Cardiac septum (tissue), 1 donor: ENCODE measurements at places on chromosomes 1 and 21.

- peak; percentile 94 for DNase-seq
Measured at GRCh38 chr1:226001963-226002666, 3.0 kb upstream of the SDE2 start.

DNA sequence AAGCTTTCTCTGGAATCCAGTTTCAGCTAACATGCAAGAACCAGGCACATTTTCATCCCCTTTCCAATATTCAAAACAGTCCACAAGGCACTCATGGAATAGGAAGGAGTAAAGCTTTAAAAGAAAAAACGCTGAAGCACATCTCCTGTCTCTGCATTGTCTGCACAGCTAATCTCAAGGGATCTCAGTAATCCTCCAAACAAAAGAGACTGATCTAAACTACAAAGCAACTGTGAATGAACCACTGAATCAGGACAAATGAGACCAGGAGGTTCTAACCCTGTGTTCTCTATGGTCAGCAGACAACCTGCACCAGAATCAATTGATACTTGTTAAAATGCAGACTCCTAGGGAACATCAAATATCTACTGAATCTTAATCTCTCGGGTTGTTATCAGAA lies 399.0 kb downstream of the HHAT start:
- no peak for DNase-seq

DNA sequence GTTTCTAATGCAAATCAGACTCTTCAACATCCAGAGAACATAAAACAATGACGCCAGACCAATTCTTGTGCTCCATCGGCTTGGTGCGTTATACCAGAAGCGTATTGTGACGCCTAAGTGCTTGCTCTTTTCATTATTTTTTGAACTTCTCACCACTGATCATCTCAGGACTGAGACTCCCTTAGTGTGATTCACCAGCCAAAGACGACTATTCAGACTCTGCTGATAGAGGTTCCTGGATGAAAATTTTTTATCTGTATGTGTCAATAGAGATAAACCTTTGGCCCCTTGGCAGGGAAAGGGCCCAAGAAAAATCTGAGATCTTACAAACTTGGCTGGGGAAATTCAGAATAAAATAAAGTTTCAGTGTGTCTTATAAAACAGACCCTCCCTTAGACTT lies 856 bp upstream of the GREM2 start:
- no peak for DNase-seq

GRCh38 chr1:22104865-22105437 lies 37.9 kb downstream of the WNT4 start:
- no peak for DNase-seq

- DNase-seq = peak; percentile 80
Measured at GRCh38 chr1:183180634-183181056, 5.4 kb upstream of the LAMC2 start.

- no peak for DNase-seq
Measured at GRCh38 chr1:200846398-200846797, 26.4 kb upstream of the GPR25 start.

GRCh38 chr1:9129266-9130041 lies 552 bp upstream of the GPR157 start:
- peak; percentile 94 for DNase-seq
